GM23338 (cell line): ENCODE measurements at places on chromosomes 11 and 22.

GRCh38 chr11:117669062-117669461 is 128.0 kb downstream of the DSCAML1 start:
- no peak overlapping the region for H3K4me3 ChIP-seq
- no peaks in the 10 kb centered on the region for H3K36me3 ChIP-seq
- H3K27me3 ChIP-seq: no peaks in the 10 kb centered on the region
- no peak overlapping the region for H3K27ac ChIP-seq
- peaks cover 27% of the 10 kb centered on the region for H3K4me1 ChIP-seq
- DNase-seq: no peak

GRCh38 chr11:77163271-77163670 is 35.2 kb downstream of the MYO7A start:
- H3K27me3 ChIP-seq: no peaks in the 10 kb centered on the region
- no peak overlapping the region for H3K4me3 ChIP-seq
- no peak overlapping the region for H3K27ac ChIP-seq
- DNase-seq: no peak
- H3K36me3 ChIP-seq: no peaks in the 10 kb centered on the region

GRCh38 chr22:50169774-50170341 is 673 bp upstream of the PANX2 start:
- no peak overlapping the region for H3K27ac ChIP-seq
- H3K36me3 ChIP-seq: no peaks in the 10 kb centered on the region
- peak overlapping the region; percentile 50; the same call in 1 of the 2 replicates for H3K4me3 ChIP-seq
- 0 out of 2 replicates have a peak, but pooled peaks cover 7% of the 10 kb centered on the region for H3K4me1 ChIP-seq
- peaks cover 24% of the 10 kb centered on the region for H3K27me3 ChIP-seq

GRCh38 chr11:70517203-70517602 is 118.9 kb downstream of the CTTN start:
- H3K27ac ChIP-seq: no peak overlapping the region
- H3K36me3 ChIP-seq: no peaks in the 10 kb centered on the region
- H3K4me1 ChIP-seq: no peaks in the 10 kb centered on the region
- H3K27me3 ChIP-seq: no peaks in the 10 kb centered on the region

DNA sequence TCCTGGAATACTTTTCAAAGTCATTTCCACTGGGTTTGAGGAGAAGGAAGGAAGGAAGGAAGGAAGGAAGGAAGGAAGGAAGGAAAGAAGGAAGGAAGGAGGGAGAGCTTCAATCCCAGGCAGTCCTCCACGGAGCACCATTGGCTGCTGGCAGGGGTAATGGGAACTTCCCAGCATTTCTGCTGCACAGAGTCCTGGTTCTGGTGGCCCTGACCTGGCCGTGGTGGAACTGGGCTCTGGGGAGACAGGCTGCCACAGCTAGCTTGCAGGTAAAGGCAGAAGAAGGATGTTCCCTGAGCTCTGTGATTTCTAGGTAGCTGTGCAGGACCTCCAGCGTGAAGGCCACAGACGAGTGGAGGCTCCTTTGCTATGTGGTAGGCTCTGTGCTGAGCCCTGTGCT is 10.6 kb downstream of the PKNOX2 start:
- H3K27ac ChIP-seq: no peak overlapping the region
- no peak for DNase-seq
- peaks cover 18% of the 10 kb centered on the region for H3K4me1 ChIP-seq

DNA sequence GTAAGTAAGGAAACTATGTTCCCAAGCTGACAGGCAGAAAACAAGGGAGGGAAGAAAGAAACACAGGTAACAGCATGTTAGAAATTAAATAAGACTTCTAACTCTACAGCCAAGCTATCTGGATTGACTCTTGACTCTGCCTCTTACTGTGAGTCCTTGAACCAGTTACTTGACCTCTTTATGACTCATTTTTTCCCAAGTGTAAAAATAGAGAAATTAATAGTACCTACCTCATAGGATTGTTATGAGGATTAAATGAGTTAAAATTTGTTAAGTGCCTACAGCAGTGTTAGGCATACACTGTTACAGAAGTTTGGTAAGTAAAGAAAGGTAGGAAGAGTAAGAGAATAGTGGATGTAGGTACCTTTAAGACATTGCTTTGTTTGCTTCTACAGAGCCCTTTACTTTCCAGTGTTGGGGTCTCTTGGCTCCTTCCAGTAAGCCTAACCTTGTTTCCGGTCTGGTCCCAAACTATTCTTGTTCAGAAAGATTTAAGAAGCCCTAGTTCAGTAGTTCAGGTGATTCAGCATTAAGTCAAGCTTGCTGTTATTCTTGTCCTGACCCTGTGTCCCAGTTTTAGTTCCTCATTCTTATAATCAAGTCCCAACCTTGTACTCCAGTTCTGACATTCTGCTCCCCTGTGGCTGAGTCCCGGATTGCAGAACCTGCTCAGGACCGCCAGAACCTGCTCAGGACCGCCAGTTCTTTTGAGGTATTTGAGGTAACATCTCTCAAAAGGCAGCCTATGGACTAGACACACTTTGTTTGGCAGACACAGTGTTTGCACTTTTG is 963.4 kb upstream of the CCDC90B start:
- H3K4me1 ChIP-seq: 0 out of 2 replicates have a peak, but pooled peaks cover 3% of the 10 kb centered on the region
- H3K36me3 ChIP-seq: no peaks in the 10 kb centered on the region
- H3K27me3 ChIP-seq: no peaks in the 10 kb centered on the region
- no peak for DNase-seq

DNA sequence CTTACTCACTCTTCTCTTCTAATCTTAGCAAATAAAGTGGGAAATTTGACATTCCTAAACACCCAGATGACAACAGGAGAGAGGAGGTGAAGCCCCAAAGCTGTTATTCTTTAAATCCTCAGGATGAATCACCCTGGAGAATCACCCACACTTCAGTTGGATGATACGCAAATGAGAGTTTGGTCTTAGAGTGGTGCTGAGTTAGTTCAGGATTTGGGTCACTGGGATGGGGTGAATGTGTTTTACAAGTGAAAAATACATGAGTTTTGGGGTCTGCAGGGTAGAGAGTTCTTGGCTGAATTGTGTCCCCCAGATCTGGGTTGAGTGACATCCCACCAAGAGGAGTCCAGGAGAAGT is 117.2 kb downstream of the GGTLC2 start:
- no peaks in the 10 kb centered on the region for H3K36me3 ChIP-seq
- H3K4me3 ChIP-seq: no peak overlapping the region
- DNase-seq: no peak
- no peak overlapping the region for H3K27ac ChIP-seq

- no peaks in the 10 kb centered on the region for H3K27me3 ChIP-seq
- H3K4me3 ChIP-seq: no peak overlapping the region
- DNase-seq: no peak
- H3K36me3 ChIP-seq: no peaks in the 10 kb centered on the region
- H3K4me1 ChIP-seq: peaks cover under 1% of the 10 kb centered on the region; the same call in 1 of the 2 replicates
- H3K27ac ChIP-seq: no peak overlapping the region
These were observed 129.8 kb upstream of the KIRREL3 start for GRCh38 chr11:127130321-127130720.

- no peak for DNase-seq
- H3K27ac ChIP-seq: no peak overlapping the region
- no peak overlapping the region for H3K4me3 ChIP-seq
- no peaks in the 10 kb centered on the region for H3K36me3 ChIP-seq
These were observed 22.8 kb downstream of the JAML start for GRCh38 chr11:118201966-118202365.

GRCh38 chr11:111386611-111387150 is 7.6 kb upstream of the POU2AF1 start:
- H3K27me3 ChIP-seq: no peaks in the 10 kb centered on the region
- H3K27ac ChIP-seq: no peak overlapping the region
- DNase-seq: no peak
- no peak overlapping the region for H3K4me3 ChIP-seq
- no peaks in the 10 kb centered on the region for H3K36me3 ChIP-seq

GRCh38 chr11:16184588-16184987 is 171.8 kb downstream of the SOX6 start:
- no peaks in the 10 kb centered on the region for H3K36me3 ChIP-seq
- H3K4me1 ChIP-seq: peaks cover 32% of the 10 kb centered on the region
- H3K27ac ChIP-seq: no peak overlapping the region
- H3K27me3 ChIP-seq: no peaks in the 10 kb centered on the region
- no peak for DNase-seq

GRCh38 chr22:40525250-40525884 is 111.2 kb downstream of the MRTFA start:
- no peak overlapping the region for H3K4me3 ChIP-seq
- H3K27ac ChIP-seq: no peak overlapping the region
- no peaks in the 10 kb centered on the region for H3K4me1 ChIP-seq
- H3K27me3 ChIP-seq: no peaks in the 10 kb centered on the region
- no peaks in the 10 kb centered on the region for H3K36me3 ChIP-seq

DNA sequence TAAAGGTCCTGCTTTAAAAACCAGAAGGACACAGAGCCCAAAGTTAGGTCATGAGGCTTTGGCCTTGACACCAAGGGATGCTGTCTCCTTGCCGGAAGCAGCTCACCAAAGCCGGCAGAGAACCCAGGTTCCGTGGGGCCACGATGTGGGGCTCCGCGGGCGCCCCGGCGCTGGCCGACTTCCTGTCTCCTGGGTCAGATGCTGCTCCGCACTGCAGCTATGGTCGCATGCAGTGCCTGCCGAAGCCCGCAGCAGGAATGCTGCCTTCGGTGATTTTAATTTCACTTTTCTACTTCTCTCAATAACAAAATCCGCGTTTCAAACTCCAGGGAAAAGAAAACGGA is 454 bp upstream of the OTUB1 start:
- peak overlapping the region; percentile 79 for H3K4me3 ChIP-seq
- peaks cover 16% of the 10 kb centered on the region for H3K4me1 ChIP-seq
- peak; percentile 66 for DNase-seq
- peaks cover 12% of the 10 kb centered on the region; the same call in 1 of the 2 replicates for H3K36me3 ChIP-seq

- no peak overlapping the region for H3K27ac ChIP-seq
- no peaks in the 10 kb centered on the region for H3K27me3 ChIP-seq
- H3K4me3 ChIP-seq: no peak overlapping the region
- no peaks in the 10 kb centered on the region for H3K36me3 ChIP-seq
- peaks cover 28% of the 10 kb centered on the region for H3K4me1 ChIP-seq
- DNase-seq: no peak
These were observed 55.2 kb downstream of the PPFIBP2 start for GRCh38 chr11:7569044-7569443.

DNA sequence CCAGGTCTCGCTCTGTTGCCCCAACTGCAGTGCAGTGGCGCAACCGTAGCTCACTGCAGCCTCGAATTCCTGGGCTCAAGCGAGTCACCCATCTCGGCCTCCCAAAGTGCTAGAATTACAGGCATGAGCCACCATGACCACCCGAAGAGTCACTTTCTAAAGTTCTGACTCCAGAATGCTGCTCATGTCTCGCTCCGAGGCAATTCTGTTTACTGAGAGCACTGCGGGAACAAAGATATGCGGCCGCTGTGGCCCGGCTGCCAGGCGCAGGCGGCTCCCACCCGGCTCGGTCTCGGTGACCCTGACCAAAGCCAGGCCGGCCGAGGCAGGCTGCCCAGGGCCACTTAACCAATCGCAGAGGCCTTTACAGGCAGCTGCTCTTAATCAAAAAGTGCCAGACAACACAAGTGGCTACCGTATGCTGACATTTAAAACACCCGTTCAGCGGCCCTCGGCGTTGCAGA is 78.7 kb downstream of the PHF21B start:
- H3K27me3 ChIP-seq: no peaks in the 10 kb centered on the region
- no peak overlapping the region for H3K4me3 ChIP-seq
- no peak overlapping the region for H3K27ac ChIP-seq
- H3K4me1 ChIP-seq: no peaks in the 10 kb centered on the region
- no peak for DNase-seq

DNA sequence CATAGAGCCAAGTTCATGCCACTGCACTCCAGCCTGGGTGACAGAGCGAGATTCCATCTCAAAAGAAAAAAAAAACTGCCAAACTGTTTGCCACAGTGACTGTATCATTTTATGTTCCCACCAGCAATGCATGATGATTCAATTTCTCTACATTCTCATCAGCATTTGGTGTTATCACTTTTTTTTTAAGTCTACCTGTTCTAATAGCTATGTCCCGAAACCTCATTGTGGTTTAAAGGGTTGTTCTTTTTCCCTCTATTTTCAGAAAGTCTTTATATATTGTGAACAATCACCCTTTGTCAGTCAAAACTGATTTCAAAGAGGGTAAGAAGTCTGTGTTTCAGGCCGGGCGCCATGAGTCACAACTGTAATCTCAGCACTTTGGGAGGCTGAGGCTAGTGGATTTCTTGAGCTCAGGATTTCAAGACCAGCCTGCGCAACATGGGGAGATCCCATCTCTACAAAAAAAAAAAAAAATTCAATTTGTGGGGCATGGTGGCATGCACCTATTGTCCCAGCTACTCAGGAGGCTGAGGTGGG is 14.8 kb upstream of the FAM168A start:
- DNase-seq: no peak
- H3K4me3 ChIP-seq: no peak overlapping the region
- no peaks in the 10 kb centered on the region for H3K4me1 ChIP-seq
- no peak overlapping the region for H3K27ac ChIP-seq
